ENCODE measurements at places on chromosomes 2 and 18.

GRCh38 chr2:70085711-70086277, 1.5 kb upstream of the PCBP1 start:
- no peak for DNase-seq

GRCh38 chr2:191465766-191466420, 212.0 kb upstream of the NABP1 start:
- no peak for DNase-seq

GRCh38 chr2:200699310-200699709, 112.4 kb upstream of the BZW1 start:
- no peak for DNase-seq

DNA sequence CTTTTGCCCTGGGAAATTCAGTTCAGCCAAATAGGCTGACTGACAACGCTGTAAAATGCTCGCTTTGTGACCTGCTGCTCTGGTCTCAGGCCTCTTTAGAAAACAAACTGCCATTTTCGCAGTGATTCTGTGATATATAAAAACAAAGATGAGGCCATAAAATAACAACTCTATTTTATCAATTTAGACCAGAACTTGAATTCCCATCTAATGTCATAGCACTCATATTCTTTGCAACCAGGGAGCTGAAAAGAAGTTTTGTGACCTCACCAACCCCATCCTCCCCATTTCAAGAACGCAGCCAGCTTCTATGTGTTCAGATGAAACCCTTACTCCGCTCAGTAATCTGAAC, 40.3 kb downstream of the TCF4 start:
- no peak for DNase-seq

GRCh38 chr18:28960146-28960545, 783.2 kb upstream of the CDH2 start:
- no peak for DNase-seq

GRCh38 chr2:135590619-135591260, 59.5 kb downstream of the R3HDM1 start:
- no peak for DNase-seq

- DNase-seq: no peak
Measured at GRCh38 chr2:180583441-180584140, 396.8 kb upstream of the UBE2E3 start.

DNA sequence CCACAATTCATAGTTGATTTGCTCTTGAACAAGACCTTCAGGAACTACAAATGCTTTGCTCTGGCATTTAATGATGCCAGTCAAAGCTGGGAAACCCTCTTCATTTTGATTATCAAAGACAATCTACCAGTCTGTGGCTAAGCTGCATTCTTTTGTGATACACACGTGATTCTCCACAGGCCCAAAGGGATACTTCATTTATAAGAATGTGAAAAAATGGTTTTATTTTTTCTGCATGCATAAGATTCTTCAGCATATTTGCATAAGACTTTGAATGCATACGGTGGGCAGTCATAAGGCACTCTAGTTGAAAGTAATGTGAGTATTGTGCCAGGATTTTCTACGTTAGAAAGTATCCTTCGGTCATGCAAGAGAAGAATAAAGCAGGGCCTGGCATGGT, 33.0 kb upstream of the ARL5A start:
- DNase-seq: no peak

Measured in stimulated activated CD8-positive, alpha-beta memory T cell treated with anti-CD3 and anti-CD28 coated beads, Interleukin-7, amount 100 ng/mL, for 24 hours (primary cell).